Colonic mucosa (tissue), 4 donors: ENCODE measurements at places on chromosomes 6 and 20. TPM values are rescaled to one million over a fixed set of nuclear protein-coding genes. Genes with fewer than 3 reads are reported as not detected.

ARMC2 gene
- 2.5 TPM for total RNA-seq

SMLR1 gene
- not detected for total RNA-seq

ENPP1 gene
- 12.6 TPM for total RNA-seq

ZNF184 gene
- 6.3 TPM for total RNA-seq

- DNase-seq: no peak
These were observed 604.7 kb upstream of the CITED2 start for GRCh38 chr6:139979021-139979725.

GRCh38 chr6:89368107-89368506 lies 15.6 kb upstream of the UBE2J1 start:
- peak; percentile 84 for DNase-seq

- no peak for DNase-seq
These were observed 15.5 kb downstream of the BAG6 start for GRCh38 chr6:31636698-31637596.

GRCh38 chr20:10219993-10220750 lies 1.5 kb downstream of the SNAP25 start:
- no peak for DNase-seq

- DNase-seq: no peak
These were observed 240.9 kb downstream of the COL12A1 start for GRCh38 chr6:74964871-74965441.

GRCh38 chr6:131823276-131823902 lies 15.6 kb downstream of the ENPP1 start:
- DNase-seq: no peak

GRCh38 chr6:72716916-72717315 lies 95.1 kb downstream of the KCNQ5 start:
- no peak for DNase-seq

DNA sequence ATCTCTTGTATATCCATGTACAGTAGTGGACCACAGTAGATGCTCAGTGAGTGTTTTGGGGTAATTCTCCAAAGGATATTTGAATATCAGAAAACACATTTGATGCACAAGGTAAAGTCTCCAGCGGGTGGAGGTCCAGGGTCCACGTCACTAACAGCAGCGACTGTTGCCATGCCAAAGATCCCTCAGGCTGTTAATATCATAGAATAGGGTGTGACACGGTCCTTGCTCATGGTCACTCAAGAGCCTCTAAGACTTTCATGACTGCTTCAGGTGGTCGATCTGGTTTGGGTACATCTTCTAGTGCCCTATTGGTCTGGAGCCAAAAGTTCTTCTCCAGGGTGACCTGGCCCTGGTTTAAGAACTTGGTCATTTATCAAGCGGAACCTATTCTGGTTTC lies 90.8 kb downstream of the OLIG3 start:
- DNase-seq: no peak

DNA sequence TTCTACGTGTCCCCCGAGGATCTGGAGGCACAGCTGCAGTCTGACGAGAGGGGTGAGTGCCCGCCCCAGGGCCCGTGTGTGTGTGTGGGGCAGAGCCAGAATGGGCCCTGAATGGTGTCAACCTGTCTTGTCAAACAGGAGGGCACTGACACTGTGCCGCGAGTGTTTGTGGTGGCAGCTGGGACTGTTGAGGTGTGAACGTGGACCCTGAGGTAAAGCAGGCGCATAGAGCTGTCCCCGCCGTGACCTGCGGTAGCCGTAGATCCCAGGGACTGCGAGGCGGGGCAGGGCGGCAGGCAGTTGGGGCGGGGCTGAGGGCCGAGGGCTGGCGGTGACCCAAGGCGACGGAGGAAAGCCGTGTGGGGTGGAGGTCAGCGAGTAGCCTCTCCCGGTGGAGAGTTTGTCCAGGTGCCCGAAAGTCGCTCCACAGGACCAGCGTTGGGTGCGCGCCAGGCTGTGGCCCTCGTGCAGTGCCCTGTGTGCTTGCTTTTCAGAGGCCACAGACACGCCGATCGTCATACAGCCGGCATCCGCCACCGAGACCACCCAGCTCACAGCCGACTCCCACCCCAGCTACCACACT lies 25.2 kb downstream of the UCKL1 start:
- DNase-seq: no peak
